ENCODE measurements at places on chromosomes 7 and 10.

DNA sequence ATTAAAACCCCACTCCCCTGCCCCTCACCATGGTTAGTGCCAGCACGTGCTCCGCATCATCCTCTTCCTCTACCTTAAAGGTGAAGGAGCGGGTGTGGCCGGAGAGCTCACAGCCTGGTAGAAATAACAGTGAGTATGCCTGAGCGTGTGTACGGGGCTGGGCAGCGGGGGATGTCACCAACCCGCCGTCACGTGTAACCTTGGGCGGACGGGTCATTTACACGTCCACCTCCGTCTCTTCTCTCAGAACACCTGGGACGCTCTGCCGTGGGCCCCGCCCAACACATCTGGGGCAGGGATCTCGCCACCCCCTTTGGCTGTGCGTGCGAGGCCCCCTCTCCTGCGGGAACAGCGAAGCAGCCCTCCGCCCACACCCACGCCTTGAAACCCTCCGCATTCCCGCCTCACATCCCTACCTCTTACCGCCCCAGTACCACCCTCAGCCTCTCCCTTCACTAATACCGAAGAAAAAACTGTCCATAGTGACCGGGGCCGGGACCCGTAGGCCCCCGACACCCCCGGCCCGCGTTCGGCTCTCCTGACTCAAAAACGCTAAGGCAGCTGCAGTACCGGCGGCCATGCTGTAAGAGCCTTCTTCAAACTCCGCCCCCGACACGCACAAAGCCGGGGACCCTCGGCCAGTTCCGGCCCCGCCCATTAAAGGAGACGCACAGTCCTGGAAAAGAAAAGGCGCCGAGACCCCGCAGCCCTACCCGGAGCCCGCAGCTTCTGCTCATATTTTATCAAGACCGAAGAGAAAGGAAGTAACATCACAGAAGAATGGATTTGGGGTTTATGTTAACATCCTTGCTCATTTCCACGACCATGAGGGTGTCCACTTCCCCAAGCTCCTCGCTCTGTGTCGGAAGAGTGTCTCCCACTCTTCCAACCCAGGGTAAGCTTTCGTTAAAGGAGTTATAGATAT, at the start of gene NPM3:
TSS of gene NPM3 (minus strand) at position 636 of the 925 bp plus-strand sequence. CDS start at position 580, 56 bp downstream.
- DNase-seq: peak; percentile 61

GRCh38 chr7:143375298-143376034, 5.7 kb upstream of the ZYX start:
- no peak for DNase-seq

- DNase-seq: no peak
Observed at GRCh38 chr10:71218046-71218650, 5.8 kb downstream of the UNC5B start.

GRCh38 chr7:133888061-133888930, 238.8 kb upstream of the LRGUK start:
- no peak for DNase-seq

DNA sequence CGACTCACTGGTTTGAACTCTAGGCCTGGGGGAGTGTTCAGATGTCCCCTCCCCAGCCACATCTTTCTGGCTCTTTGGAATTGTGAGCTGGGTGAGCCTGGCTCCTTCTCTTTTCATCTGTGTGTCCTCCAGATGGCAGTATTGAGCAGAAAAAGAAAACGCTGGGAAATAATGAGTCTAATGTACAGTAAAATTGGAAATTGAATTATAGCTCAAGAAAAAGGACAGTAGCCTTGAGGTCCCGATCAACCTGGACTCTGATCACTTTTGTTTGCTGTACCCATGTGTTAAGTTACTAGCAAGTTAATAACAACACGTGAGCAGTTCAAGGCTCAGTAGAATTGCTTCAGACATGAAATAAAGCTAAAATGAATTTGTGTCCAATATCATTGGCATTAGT, 77.9 kb downstream of the SNX10 start:
- DNase-seq: no peak

GRCh38 chr10:56318816-56319215, 42.2 kb downstream of the ZWINT start:
- no peak for DNase-seq

DNA sequence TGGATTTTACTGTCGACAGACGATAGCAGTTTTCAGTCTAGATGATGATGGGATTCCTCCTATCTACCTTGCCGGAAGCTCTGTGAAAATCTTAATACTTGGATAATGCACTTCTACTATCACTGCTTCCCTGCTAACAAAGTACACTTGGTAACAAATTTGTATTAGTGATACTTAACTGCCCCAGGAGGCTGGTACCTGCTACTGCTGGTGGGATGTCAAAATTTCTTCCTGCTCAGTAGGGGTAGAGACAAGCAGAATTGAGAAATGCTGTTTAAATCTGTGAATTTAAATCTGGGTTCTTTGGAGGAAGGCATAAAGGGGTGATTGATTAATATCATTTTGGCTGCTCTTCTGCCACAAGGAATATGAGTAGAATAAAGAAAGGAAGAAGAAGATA, 99.8 kb upstream of the STRIP2 start:
- no peak for DNase-seq

GRCh38 chr10:69272624-69273023, 5.7 kb upstream of the HK1 start:
- no peak for DNase-seq
